ENCODE measurements at places on chromosomes 7 and 10. TPM values are rescaled to one million over a fixed set of nuclear protein-coding genes. Genes with fewer than 3 reads are reported as not detected.

EPO gene
- total RNA-seq = not detected

DENND2A gene
- total RNA-seq = 3.2 TPM

STEAP2 gene
- 25.8 TPM for total RNA-seq

LRRN3 gene
- total RNA-seq = 0.87 TPM

PRSS2 gene
- total RNA-seq = not detected

POLR2J2 gene
- total RNA-seq = 2.1 TPM

AMZ1 gene
- total RNA-seq = 0.06 TPM

AGBL3 gene
- 7.0 TPM for total RNA-seq

MMRN2 gene
- 3.3 TPM for total RNA-seq
